T-helper 17 cell (primary cell): ENCODE measurements at places on chromosomes 6 and 20. TPM values are rescaled to one million over a fixed set of nuclear protein-coding genes. Genes with fewer than 3 reads are reported as not detected.

- peak; percentile 3 for DNase-seq
- no peaks in the 10 kb centered on the region for H3K27me3 ChIP-seq
- H3K4me1 ChIP-seq: peaks cover 6% of the 10 kb centered on the region
- no peak overlapping the region for H3K27ac ChIP-seq
- no peak overlapping the region for H3K4me3 ChIP-seq
These were observed 37.3 kb downstream of the PYGB start for GRCh38 chr20:25285091-25285647.

DNA sequence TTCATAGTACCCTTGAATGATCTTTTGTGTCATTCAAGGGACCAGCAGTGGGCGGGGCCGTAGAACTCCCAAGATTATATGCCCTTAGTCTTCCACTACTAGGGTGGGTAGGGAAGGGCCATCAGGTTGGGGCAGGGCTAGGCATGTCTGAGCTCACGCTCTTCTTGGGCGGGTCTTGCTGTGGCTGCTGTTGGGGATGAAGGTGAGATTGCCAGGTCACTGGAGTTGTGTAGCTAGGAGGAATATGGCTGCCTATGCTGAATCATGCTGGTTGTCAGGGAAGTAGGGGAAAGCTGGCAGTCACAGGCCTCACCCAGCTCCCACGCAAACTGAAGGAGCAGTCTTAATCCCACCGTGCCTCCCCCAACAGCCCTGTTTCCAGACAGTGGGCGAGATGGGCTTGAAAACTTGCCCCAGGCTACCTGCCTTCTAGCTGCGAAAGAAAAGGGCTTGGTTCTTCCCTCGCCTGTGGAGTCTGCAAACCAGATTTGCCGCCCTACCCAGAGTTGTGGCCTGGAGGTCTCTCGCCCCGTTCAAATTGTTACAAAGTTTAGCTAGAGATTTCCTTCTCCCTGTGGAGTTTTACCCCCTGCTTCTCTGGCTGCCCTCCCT lies 76.4 kb upstream of the ADGRF4 start:
- peaks cover 14% of the 10 kb centered on the region for H3K36me3 ChIP-seq
- H3K27me3 ChIP-seq: no peaks in the 10 kb centered on the region
- no peak overlapping the region for H3K4me3 ChIP-seq
- no peaks in the 10 kb centered on the region for H3K4me1 ChIP-seq
- no peak for DNase-seq

DNA sequence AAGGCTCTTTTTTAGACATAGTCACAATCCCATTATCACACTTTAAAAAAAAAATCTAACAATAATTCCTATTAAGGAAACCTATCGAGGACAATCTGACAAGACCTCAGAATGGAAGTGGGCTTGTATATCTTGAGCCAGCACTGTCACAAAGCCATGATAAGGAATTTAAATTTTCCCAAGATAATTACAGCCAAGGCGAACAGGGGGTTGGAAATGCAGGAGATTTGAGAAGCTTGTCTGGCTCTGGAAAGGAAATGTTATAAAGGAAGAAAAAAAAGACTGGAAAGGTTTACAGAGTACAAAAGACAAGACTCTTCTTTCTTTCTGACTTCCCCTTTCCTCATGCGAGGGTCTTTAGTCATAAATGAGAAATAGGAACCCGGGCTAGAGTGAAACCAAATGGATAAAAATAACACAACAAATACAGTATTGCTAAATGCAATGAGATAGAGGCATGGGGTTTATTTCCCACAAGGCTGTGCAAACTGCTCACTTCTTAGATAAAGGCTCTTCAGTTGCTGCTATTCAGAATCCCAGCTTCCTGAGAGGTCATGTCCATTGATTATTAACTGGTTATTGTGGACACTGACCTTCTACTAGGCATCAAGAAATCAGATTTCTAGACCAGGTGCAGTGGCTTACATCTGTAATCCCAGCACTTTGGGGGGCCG lies 13.4 kb upstream of the GHRH start:
- peaks cover 7% of the 10 kb centered on the region for H3K4me1 ChIP-seq
- H3K27me3 ChIP-seq: no peaks in the 10 kb centered on the region
- H3K4me3 ChIP-seq: no peak overlapping the region
- H3K27ac ChIP-seq: no peak overlapping the region

Gene SMLR1
- total RNA-seq: not detected

Gene DEK
- total RNA-seq: 70.5 TPM

Gene ATXN1
- total RNA-seq: 135 TPM

DNA sequence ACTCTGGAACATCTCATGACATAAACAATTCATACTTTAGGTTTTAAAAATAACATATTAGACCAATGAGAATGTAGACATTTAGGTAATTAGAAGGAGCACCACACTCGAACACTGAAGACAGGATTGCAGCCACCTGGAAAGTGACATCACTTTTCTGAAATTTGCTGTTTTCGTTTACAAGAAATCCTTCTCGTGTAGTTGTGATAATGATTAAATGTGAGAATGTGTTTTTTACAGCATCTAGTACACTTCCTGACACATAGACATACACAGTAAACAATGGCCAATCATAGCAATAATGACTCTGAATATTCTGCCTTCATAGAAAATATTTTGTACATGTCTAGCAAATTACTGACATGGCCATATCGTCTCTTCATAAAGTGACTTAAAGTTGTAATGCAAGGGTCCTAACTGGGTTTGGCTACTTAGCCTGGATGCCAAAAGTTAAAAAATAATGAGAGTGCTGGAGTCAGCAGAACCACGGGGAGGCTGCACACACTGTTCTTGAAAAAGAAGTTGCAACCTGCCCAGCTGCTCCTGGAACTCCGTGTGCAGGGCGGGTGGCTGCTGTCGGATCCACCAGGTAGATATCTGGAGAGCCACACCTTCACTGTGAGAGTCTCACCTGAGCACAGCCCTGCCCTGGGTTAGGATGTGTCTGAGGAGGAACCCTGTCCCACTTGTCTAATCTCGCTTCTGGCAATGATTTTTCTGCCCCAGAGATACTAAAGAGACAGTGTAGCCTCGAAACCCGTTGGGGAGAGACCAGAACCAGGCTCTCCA lies 212.9 kb downstream of the QKI start:
- no peaks in the 10 kb centered on the region for H3K36me3 ChIP-seq
- DNase-seq: no peak
- H3K4me1 ChIP-seq: no peaks in the 10 kb centered on the region
- H3K4me3 ChIP-seq: no peak overlapping the region
- no peak overlapping the region for H3K27ac ChIP-seq

GRCh38 chr6:10962673-10963072 lies 75.8 kb downstream of the SYCP2L start:
- H3K27ac ChIP-seq: no peak overlapping the region
- peaks cover 19% of the 10 kb centered on the region for H3K27me3 ChIP-seq
- no peaks in the 10 kb centered on the region for H3K36me3 ChIP-seq
- H3K4me3 ChIP-seq: no peak overlapping the region
- DNase-seq: no peak

DNA sequence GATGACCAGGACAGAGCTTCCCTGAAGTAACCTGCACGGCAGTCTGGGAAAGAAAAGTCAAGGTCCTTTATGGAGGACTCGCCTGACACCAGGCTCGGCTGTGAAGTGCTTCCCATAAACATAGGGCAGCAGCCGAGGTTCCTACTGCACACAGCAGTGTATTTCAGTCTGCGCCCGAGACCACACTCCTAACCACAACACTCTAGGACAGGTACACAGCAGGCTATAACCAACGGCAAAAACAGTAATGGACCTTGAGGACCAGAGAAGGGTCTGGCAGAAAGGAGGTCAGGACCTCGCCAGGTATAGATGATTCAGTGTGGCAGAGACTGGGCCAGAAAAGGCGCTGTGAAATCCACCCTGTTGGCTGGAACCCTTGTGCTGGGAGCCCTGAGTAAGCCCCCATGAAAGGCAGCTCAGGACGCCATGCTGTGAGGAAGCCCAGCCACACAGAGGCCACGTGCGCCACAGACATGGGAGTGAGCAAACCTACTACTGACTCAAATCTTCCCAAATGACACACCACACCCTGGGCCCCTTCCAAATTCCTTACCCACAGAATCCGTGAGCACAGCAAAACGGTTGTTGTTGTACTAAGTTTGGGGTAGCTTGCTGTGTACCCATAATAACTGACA lies 129.6 kb upstream of the CST7 start:
- DNase-seq: no peak
- H3K27me3 ChIP-seq: peaks cover 26% of the 10 kb centered on the region
- H3K4me3 ChIP-seq: no peak overlapping the region
- no peaks in the 10 kb centered on the region for H3K4me1 ChIP-seq
- H3K27ac ChIP-seq: no peak overlapping the region
- no peaks in the 10 kb centered on the region for H3K36me3 ChIP-seq

Gene FHL5
- not detected for total RNA-seq

DNA sequence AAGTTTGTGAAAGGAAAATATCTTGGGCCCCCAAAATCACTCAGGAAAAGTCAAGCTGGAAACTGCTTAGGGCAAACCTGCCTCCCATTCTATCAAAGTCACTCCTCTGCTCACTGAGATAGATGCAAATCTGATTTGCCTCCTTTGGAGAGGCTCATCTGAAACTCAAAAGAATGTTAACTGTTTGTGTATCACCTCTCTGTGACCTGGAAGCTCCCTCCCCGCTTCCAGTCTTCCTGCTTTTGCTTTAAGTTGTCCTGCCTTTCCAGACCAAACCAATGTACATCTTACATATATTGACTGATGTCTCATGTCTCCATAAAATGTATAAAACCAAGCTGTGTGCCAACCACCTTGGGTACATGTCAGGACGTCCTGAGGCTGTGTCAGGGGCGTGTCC lies 331.4 kb upstream of the QKI start:
- H3K4me1 ChIP-seq: no peaks in the 10 kb centered on the region
- H3K27ac ChIP-seq: no peak overlapping the region
- H3K36me3 ChIP-seq: no peaks in the 10 kb centered on the region
- H3K4me3 ChIP-seq: no peak overlapping the region
- H3K27me3 ChIP-seq: no peaks in the 10 kb centered on the region

- H3K4me3 ChIP-seq: no peak overlapping the region
- peaks cover 2% of the 10 kb centered on the region for H3K36me3 ChIP-seq
- peaks cover 64% of the 10 kb centered on the region for H3K27me3 ChIP-seq
- no peak for DNase-seq
- no peak overlapping the region for H3K27ac ChIP-seq
These were observed 57.8 kb downstream of the ATP9A start for GRCh38 chr20:51710361-51710894.

DNA sequence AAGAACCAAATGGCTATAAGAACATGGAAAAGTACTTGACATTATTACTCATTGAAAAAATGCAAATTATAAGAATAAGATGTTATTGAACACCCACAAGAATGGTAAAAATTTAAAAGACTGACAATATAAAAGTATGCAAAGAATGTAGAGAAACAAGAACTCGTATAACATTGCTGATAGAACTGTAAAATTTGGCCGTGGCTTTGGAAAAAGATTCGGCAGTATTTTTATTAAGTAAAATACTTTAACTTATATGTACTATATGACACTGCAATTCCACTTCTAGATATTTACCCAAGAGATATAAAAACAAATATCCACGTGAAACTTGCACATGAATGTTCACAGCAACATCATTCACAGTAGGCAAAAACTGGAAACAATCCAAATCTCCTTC lies 239.2 kb downstream of the TPBG start:
- no peak for DNase-seq
- no peak overlapping the region for H3K27ac ChIP-seq
- H3K36me3 ChIP-seq: no peaks in the 10 kb centered on the region
- no peaks in the 10 kb centered on the region for H3K4me1 ChIP-seq
- no peak overlapping the region for H3K4me3 ChIP-seq

DNA sequence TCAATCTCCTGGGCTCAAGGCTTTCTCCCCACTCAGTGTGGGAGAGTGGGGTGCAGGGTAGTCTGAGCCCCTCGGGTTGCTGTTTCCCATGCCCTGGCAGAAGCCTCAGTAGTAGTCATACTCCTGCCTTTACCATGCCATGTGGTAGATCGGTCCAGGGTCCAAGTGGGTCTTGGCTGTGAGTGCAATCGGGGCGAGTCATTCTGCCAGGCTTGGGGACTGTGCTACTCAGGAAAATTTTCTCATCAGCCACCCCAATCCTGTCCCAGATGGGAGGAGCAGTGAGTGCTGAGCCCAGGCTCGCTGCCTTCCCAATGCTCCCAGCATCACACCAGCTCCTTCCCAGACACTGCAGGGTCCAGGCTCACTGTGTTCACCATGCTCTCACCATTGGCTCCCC lies 10.7 kb upstream of the RAET1L start:
- no peak overlapping the region for H3K4me3 ChIP-seq
- no peak overlapping the region for H3K27ac ChIP-seq
- peaks cover 82% of the 10 kb centered on the region for H3K27me3 ChIP-seq
- peaks cover 15% of the 10 kb centered on the region for H3K4me1 ChIP-seq
- no peak for DNase-seq

Gene C2
- total RNA-seq: not detected

GRCh38 chr6:88709819-88710246 lies 253.6 kb downstream of the RNGTT start:
- no peak for DNase-seq
- peaks cover 2% of the 10 kb centered on the region for H3K36me3 ChIP-seq
- no peak overlapping the region for H3K27ac ChIP-seq
- H3K4me1 ChIP-seq: peaks cover 9% of the 10 kb centered on the region

- no peak overlapping the region for H3K4me3 ChIP-seq
- H3K4me1 ChIP-seq: peaks cover 4% of the 10 kb centered on the region
These were observed 80.2 kb upstream of the SLC2A12 start for GRCh38 chr6:134132494-134133141.

- H3K4me1 ChIP-seq: peaks cover 5% of the 10 kb centered on the region
- no peak overlapping the region for H3K4me3 ChIP-seq
- no peak overlapping the region for H3K27ac ChIP-seq
- no peaks in the 10 kb centered on the region for H3K36me3 ChIP-seq
These were observed 177.8 kb upstream of the GGTLC1 start for GRCh38 chr20:24166412-24166811.

- DNase-seq: no peak
- H3K27ac ChIP-seq: peak overlapping the region; percentile 78
- H3K27me3 ChIP-seq: no peaks in the 10 kb centered on the region
- H3K36me3 ChIP-seq: no peaks in the 10 kb centered on the region
These were observed 5.7 kb downstream of the CABLES2 start for GRCh38 chr20:62401331-62401779.

GRCh38 chr6:100296810-100297544 lies 167.7 kb downstream of the SIM1 start:
- no peak overlapping the region for H3K4me3 ChIP-seq
- no peaks in the 10 kb centered on the region for H3K4me1 ChIP-seq
- H3K36me3 ChIP-seq: no peaks in the 10 kb centered on the region
- H3K27me3 ChIP-seq: peaks cover 6% of the 10 kb centered on the region
- no peak for DNase-seq
- H3K27ac ChIP-seq: no peak overlapping the region

GRCh38 chr20:944774-945410 lies 28.8 kb upstream of the ANGPT4 start:
- H3K27ac ChIP-seq: no peak overlapping the region
- H3K4me1 ChIP-seq: peaks cover 2% of the 10 kb centered on the region
- DNase-seq: no peak
- H3K4me3 ChIP-seq: no peak overlapping the region

Gene PKHD1
- 0.02 TPM for total RNA-seq

Gene SAYSD1
- total RNA-seq: 16.0 TPM

Gene WFDC11
- not detected for total RNA-seq

GRCh38 chr6:15622045-15622740 lies 40.6 kb downstream of the DTNBP1 start:
- no peak overlapping the region for H3K27ac ChIP-seq
- peaks cover 22% of the 10 kb centered on the region for H3K4me1 ChIP-seq
- H3K4me3 ChIP-seq: no peak overlapping the region
- no peak for DNase-seq
- peaks cover 3% of the 10 kb centered on the region for H3K36me3 ChIP-seq
